ENCODE measurements at places on chromosomes 6 and 20.
A peak's percentile ranks its signal among the peaks of the same experiment; 100 is the strongest.

DNA sequence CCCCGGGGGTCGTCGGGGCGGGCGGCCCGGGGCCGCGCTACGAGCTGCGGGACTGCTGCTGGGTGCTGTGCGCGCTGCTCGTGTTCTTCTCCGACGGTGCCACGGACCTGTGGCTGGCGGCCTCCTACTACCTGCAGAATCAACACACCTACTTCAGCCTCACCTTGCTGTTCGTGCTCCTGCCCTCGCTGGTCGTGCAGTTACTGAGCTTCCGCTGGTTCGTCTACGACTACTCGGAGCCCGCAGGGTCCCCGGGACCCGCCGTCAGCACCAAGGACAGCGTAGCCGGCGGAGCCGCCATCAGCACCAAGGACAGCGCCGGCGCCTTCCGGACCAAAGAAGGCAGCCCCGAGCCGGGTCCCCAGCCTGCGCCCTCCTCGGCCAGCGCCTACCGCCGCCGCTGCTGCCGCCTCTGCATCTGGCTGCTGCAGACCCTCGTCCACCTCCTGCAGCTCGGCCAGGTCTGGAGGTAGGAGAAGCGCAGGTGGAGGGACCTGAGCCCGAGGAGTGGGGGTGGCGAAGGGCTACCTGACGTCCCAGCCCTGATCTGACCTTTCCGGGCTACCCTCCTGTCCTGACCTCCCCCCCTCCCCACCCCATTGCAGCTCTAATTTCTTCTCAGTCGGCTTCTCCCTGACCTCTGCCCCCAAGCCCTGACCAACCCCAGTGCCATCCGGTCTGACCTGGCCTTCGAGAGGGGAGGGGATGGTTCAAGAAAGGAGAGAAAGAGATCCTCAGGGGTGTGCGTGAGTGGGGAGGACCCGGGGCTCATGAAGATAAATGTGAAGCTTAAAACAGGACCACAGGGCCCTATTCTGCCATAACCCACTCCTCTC is 558 bp downstream of the XKR7 start:
- DNase-seq: peak; percentile 95

DNA sequence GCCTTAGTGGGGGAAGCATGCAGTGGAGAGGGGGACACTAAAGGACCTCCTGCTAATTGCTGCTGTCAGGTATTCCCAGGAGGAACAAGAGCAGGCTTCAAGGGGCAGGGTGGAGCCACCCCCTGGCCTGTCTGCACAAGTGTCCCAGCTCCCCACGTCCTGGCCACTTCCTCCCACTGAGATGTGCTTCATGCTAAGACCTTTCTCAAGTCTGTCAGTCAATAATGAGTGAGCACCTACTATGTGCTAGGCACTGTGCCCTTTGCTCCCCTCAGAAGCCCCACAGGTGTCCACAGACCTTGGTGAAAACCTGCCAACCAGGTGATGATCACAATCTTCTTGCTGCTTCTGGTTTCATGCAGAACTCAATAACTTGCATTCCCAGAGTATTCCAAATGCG is 147.9 kb downstream of the UNC5CL start:
- DNase-seq: no peak

DNA sequence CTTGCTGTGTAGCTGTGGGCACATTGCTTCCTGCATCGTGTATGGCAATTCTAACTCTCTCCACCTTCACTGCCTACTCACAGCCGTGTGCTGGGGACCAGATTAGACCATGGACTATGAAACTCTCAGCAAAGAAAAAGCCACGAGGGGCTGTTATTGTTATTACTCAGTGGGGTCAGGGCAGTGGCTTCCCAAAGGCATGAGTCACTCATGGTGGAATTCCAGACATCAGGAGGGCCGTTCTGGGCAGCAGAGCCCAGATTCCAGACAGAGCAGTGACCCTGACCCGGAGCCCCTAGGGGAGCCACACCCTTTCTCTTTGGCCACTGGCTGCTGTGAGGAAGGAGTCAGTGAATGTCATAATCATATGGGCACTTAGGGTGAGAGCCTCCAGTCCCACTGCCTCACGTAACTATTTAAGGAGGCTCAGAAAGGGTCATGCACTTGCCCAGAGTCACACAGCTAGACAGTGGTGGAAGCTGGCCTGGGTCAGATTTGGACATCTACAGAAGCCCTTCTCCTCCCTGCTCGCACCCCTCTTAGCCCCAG is 22.2 kb upstream of the CCN5 start:
- DNase-seq: peak; percentile 93

DNA sequence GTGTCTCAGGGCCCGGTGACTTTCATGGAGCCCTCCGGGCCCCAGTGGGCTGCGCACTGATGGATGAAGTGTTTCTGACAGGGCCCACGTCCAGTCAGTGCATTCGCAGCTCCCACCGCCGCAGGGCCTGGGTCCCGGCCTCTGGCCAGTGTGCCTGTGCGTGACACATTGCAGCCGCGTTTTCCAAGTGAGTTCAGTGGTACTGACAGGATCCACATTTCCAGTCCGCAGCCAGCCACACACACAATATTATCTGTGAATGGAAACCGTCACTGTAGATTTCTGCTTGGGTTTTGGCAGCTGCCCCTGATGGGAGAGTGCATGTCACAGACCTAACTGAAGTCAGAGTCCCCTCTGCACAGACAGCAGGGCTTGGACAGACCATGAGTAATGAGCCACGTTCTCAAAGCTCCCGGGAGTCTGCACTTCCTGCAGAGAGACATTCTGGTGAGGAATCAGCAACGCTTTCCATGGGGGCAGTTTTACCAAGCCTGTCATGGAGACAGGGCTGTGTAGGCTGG is 171.4 kb downstream of the MYLK4 start:
- no peak for DNase-seq

DNA sequence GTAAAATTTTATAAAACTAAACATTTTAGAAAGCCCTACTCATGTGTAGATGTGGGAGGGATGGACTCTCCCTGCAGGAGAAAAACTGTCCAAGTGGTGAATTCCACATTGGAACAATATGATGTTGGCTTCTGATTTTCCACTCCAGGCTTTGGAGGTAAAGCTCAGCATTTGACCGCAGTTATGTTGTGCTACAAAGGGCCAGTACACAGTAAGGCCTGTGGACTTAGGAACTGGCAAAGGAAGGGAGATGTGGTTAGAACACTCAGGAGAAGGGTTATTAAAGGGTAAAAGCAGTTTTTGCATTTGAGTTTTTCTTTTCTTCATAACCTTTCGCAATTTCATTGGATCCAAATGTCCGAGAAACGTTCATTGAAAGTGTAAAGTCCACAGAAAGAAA is 150.3 kb upstream of the SASH1 start:
- no peak for DNase-seq
